ENCODE measurements at places on chromosomes 2 and 18.
A peak's percentile ranks its signal among the peaks of the same experiment; 100 is the strongest.

DNA sequence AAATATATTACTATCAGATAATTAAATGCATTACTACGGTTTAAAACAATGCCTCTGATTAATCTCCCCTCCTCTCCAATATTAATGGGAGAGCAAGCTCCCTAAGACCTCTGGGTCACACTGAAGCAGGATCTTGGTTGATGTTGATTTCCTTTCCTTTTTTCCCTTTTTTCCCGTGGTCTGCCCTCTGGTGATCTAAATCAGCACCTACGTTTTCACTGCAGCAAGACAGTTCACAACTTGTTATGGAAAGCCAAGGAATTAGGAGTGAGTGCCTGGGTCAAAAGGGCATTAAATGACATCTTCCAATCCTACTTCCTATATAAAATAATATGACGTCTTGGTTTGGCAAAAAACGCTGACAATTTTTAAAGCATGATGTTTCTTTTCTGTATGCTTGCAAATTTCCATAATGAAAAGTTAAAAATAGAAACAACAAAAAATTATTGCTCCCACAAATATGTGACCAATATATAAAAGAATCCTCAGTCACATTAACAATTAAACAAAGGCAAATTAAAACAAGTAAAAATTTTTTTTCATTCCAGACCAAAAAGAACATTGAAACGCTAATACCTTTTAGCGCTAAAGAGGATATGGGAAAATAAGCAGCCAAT, 7.9 kb upstream of the CFAP36 start:
- DNase-seq = peak; percentile 72

DNA sequence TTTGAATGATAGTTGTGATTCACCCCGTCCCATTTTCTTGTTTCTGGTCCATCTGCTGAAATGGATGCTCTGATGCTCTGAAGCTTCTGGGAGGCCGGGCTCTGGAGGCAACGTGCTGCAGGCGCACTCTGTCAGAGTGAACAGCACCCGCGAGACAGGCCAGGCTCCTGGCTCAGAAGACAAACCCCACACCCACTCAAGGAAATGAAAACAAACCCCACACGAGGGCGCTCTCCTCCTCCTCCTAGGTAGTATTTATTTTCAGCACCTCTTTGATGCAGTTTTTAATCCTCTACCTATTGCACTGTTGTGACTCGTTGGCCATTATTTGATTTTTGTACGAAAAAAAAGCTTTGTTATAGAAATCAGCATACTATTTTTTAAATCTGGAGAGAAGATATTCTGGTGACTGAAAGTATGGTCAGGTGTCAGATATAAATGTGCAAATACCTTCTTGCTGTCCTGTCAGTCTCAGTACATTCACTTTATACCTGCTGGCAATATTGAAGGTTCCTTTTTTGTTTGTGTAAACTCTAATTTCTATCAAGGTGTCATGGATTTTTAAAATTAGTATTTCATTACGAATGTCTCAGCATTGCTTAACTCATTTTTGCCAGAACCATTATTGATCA, 10.3 kb upstream of the CHST10 start:
- peak; percentile 84 for DNase-seq

GRCh38 chr18:53752781-53753367, 471.6 kb downstream of the MBD2 start:
- no peak for DNase-seq

- no peak for DNase-seq
These were observed 778.3 kb upstream of the CDH7 start for GRCh38 chr18:64972545-64972944.

DNA sequence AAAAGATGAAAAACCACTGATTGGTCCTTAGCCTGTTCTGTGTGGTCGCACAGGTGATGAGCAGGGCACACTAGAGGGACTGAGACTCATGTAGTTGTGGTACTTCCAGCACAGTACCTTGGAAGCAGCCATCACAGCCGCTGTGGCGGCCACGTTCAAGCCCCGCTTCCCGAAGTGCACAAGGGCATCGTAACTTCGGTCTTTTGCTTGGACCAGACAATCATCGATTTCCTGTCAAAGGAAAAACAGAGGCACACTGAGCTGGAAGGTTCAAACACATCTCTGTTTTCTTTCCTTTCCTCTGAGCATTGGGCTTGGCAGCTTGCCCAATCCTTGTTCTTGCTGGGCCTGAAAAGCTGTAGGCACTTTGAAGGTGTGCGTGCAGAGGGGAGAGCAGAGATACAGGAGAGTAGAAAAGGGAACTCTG, 52.6 kb downstream of the MRPL35 start:
- DNase-seq = peak; percentile 26

- no peak for DNase-seq
These were observed 36.0 kb upstream of the STAT1 start for GRCh38 chr2:191049728-191050639.

- DNase-seq = no peak
These were observed 208.1 kb upstream of the RASGRP3 start for GRCh38 chr2:33268246-33268831.

- DNase-seq = no peak
These were observed 433.7 kb downstream of the FIGN start for GRCh38 chr2:163302141-163302540.

- no peak for DNase-seq
These were observed 207.7 kb upstream of the CRIM1 start for GRCh38 chr2:36147670-36148390.

DNA sequence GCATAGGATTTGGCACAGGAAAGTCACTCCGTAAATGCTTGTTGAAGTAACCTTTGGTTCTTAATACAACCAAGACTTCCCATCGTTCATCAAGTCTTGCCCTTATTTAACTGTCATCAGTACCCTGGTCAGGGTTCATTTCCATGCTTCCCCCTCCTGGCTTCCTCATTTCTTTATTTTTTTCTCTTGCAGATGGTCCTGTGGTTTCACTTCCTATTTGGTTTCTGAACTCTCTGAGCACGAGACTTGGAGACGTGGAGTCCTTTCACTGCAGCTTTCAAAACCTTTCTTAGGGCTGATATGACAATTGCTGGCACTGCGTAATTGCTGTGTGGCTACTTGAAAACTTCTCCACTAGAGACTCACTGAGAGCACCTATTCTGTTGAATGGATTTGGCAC, 59.9 kb upstream of the PID1 start:
- no peak for DNase-seq

GRCh38 chr2:26457695-26458364, 20.1 kb downstream of the OTOF start:
- peak; percentile 52 for DNase-seq

GRCh38 chr2:1246239-1246638, 167.0 kb upstream of the TPO start:
- DNase-seq = peak; percentile 63

- DNase-seq = no peak
These were observed 755.5 kb downstream of the SUCLG1 start for GRCh38 chr2:83703598-83703997.

DNA sequence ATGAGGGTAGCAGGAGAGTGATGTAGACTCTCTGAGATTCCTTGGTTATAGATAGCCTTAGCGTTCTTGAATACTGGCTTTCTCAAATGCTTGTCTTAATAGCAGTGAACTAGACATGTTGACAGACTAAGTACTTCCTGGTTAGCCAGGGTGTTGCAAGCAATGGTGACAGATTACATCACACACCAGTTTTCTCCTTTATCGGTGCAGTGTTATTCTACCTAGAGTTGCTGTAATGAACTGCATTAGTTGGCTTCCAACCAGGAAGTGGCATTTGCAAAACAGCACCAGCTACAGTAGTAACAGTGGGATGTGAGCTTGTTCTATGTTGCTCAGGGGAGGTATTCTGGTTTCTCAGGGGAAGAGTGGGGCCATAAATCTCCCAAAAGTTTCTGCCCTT, 582.2 kb upstream of the DDX18 start:
- no peak for DNase-seq

GRCh38 chr2:218476676-218477075, 57.8 kb downstream of the VIL1 start:
- DNase-seq = no peak

DNA sequence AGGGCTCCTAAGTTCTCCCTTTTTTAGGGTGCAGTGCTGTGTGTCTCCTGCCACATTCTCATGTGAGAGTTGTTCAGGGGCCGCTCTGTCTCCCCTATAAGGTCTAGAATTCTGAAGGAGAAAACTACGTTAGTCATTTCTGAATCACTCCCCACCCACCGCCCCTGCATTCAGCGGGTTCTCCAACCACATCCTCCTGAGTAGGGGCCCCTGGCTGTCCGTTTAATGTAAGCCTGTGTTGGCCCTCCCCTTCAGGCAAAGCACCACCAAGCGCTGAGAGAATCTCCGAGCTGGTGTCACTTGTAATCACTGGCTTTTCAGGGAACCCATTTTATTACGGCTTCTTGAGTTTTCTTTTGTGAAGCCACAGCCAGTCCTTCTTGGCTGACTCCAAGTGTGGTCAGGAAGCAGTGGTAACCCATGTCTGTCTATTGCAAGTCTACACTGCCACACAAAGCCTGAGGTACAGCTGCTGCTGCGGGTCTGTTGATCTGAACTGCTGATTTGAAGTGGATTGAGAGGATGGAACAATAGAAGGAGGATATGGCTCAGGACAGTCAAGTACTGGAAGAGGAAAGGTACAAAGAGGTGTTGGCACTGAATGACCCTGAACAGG, 16.9 kb downstream of the LCT start:
- no peak for DNase-seq

GRCh38 chr2:239274391-239275043, 126.3 kb downstream of the HDAC4 start:
- no peak for DNase-seq

- DNase-seq = no peak
These were observed 66.2 kb downstream of the TRAPPC8 start for GRCh38 chr18:31876707-31877106.

DNA sequence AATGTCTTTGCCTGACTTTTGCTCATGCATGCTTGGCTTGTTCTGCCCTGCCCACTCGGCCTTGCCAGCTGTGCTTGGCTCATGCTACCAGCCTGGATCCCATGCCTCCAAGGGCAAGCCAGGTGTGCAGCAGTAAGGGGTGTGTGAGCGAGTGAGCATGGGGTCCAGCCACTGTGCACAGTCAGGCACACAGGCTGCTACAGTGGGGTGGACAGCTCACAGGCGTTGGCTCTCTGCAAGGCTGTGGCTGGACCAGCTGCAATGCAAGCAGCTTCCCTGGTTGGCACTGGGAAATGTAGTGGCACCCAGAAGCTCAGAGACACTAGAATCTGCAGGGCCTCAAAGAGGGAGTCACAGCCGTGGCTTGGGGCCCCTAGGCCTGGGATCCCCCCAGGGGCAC, 529.7 kb downstream of the DSC3 start:
- DNase-seq = no peak

GRCh38 chr2:8502316-8502715, 179.5 kb upstream of the ID2 start:
- no peak for DNase-seq

DNA sequence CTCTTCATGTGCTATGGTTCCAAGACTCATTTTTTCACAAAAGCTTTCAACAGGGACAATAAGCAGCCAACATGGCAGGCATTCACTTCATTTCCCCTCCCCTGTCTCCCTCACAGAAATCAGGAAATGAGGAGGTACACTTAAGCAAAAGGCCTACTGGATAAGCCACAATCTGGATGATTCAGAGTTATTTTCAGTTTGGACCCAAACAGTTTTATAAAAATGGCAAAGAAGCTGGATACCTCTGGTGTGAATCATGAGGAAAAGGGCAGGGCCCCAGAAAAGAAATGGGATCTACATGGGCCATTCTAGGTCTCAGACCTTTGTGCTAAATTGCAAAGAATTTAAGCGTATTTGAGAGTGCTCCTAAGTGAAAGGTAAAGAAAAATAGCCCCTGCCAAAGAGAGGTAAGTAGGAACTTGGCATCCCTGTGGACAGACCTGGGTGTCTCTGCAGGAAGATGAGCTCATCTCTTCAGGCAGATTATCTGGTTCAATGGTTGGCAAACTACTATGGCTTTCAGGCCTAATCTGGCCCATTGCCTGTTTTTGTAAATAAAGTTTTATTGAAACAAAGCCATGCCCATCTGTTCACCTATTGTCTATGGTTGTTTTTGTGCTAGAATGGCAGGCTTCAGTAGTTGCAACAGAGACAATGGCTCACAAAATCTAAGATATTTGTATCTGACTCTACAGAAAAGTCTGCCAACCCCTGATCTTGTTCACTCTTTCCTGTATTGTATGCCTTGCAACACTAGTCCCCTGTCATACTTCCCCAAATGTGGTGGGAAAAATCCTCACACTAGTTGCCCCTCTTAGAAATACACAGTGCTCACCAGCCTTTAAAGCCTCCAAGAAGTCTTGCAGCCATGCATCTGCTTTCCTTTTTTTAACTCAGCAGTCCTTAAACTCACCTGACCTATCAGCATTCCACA, 315.0 kb downstream of the ALK start:
- DNase-seq = no peak

DNA sequence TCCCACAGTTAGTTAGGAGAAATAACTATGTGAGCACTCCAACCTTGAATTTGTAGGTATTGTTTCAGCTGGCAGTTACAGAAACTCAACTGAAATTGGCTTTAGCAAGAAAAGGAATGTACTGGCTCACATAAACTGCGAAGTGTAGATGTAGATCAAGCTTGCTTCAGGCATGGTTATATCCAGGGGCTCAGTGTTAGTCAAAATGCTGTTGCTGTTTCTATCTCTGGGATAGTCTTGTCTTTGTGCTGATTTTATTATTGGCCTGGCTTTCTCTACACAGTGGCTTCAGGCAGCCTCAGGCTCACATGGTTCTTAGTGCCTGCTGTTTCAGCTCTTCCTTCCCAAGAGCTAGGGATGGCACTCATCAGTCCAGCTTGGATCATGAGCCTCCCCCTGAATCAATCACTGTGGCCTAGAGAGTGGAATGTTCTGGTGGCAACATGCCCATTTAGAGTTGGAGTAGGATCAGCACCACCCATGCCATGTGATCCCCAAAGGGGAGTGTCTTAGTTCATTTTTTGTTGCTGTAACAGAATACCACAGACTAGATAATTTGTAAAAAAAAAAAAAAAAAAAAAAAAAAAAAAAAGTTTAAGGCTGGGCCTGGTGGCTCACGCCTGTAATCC, 69.1 kb upstream of the FOXI3 start:
- no peak for DNase-seq

DNA sequence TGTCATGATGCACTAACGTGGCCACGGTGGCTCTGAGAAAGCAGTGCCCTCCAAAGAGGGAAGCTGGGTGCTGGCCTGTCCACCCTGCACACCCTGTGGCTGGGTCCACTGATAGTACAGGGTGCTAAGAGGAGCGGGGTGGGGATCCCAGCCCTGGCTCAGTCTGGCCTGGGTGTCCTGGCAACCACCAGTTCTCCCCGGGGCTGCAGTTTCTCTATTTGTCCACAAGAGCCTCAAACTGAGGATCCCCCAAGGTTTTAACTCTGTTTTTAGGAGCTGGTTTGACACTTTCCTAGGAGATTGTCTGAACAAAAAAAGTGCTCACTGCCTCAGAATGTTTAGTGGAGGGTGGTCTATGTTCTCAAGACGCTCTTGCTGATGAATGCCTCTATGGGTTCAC, 29.0 kb downstream of the EDAR start:
- no peak for DNase-seq

DNA sequence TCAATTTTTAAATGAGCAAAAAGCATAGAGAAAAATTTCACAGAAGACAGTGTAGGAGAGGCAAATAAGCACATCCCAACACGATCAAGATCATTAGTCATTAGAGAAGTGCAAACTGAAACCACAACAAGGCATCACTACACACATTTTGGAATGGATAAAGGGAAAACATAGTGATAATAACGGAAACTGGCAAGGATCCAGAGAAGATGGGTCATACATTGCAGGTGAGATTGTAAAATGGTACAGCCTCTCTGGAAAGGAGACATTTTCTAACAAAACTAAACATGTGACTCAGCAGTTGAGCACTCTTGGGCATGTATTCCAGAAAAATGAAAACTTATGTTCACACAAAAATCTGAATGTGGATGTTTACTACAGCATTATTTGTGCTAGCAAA, 98.3 kb upstream of the TMEM17 start:
- DNase-seq = no peak
